ENCODE measurements at places on chromosomes 6 and 20. TPM values are rescaled to one million over a fixed set of nuclear protein-coding genes. Genes with fewer than 3 reads are reported as not detected.

KLHDC3 gene
- total RNA-seq: 66.8 TPM

BACH2 gene
- total RNA-seq: 0.32 TPM

- no peak for DNase-seq
- peaks cover 13% of the 10 kb centered on the region for H3K4me1 ChIP-seq
- H3K27ac ChIP-seq: no peak overlapping the region
- H3K4me3 ChIP-seq: no peak overlapping the region
- no peaks in the 10 kb centered on the region for H3K27me3 ChIP-seq
These were observed 1.8 kb downstream of the TUBB1 start for GRCh38 chr20:59020938-59021551.

SNAP25 gene
- not detected for total RNA-seq

GRCh38 chr6:35049156-35049735 lies 91.9 kb downstream of the TCP11 start:
- DNase-seq: no peak
- H3K36me3 ChIP-seq: no peaks in the 10 kb centered on the region
- H3K4me3 ChIP-seq: no peak overlapping the region

ARMH2 gene
- total RNA-seq: not detected

DNA sequence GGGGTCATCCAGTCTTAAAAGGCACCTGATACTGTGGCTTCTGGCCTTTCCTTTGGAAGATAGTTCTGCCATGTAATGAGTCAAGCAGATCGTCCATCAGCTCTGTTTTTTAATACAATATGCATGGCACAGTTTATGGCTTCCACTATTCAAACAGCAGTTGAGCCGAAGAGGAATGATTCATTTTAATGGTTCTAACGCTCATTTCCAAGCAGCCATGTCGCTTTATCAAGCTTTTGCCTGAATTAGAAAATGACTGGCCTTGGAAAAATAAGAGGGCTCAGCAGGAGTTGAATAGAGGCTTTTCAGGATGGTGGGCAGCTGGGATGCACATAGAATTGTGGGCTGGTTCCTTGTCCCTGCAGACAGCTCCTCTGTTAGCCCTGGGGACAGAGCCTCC lies 138.1 kb downstream of the SOBP start:
- H3K36me3 ChIP-seq: no peaks in the 10 kb centered on the region
- no peaks in the 10 kb centered on the region for H3K27me3 ChIP-seq
- H3K4me1 ChIP-seq: no peaks in the 10 kb centered on the region

DNA sequence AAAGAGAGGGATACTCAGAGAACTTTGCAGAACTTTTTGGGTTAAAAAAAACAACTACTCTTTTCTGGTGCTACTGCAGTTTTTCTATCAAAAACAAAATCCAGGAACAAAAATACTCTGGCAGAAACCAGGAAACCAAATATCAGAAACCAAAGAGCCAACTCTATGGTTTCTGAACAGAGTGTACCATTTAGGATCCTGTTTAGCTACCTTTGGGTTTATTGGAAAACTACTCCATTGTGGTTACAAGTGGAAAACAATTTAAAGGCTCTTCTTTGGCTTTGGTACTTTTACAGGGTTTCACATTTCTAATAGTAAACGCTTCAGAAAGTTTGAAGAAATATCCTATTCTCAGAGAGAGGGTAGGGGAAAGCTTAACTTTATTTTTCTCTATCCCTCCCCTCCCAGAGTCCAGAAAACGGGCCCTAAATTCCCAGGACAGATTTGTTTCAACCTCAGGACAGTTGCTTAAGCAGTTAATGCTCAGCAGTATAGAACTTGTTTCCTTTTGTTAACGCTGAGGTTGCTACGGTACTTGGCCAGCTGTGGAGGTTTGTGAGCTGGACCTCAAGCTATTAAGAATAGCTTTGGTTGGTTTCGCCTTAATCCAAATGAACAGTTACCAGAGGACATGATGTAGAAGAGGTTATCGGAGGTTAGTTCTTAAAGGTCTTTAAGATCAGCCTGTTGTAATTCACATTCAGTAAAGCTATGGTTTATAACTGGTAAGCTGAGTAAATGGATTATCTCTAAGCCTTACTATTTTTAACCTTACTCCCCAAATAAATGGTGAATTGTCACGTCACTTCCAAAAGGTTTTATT lies 47.9 kb downstream of the FOXO3 start:
- H3K27me3 ChIP-seq: no peaks in the 10 kb centered on the region
- H3K4me3 ChIP-seq: no peak overlapping the region
- no peaks in the 10 kb centered on the region for H3K36me3 ChIP-seq
- H3K4me1 ChIP-seq: peaks cover 10% of the 10 kb centered on the region
- no peak for DNase-seq

DUSP15 gene
- 8.2 TPM for total RNA-seq

VSX1 gene
- not detected for total RNA-seq

- no peak overlapping the region for H3K4me3 ChIP-seq
- no peaks in the 10 kb centered on the region for H3K27me3 ChIP-seq
- no peak overlapping the region for H3K27ac ChIP-seq
- H3K4me1 ChIP-seq: no peaks in the 10 kb centered on the region
- no peak for DNase-seq
These were observed 224.3 kb downstream of the TTLL2 start for GRCh38 chr6:167549213-167549612.

- H3K4me3 ChIP-seq: no peak overlapping the region
- no peaks in the 10 kb centered on the region for H3K36me3 ChIP-seq
- no peaks in the 10 kb centered on the region for H3K27me3 ChIP-seq
- peaks cover 39% of the 10 kb centered on the region for H3K4me1 ChIP-seq
- DNase-seq: no peak
These were observed 61.4 kb upstream of the NT5E start for GRCh38 chr6:85388531-85388930.

SLC17A2 gene
- total RNA-seq: not detected

GRCh38 chr20:42494290-42494689 lies 695.4 kb downstream of the PTPRT start:
- H3K27me3 ChIP-seq: no peaks in the 10 kb centered on the region
- no peaks in the 10 kb centered on the region for H3K4me1 ChIP-seq
- no peak overlapping the region for H3K4me3 ChIP-seq
- H3K36me3 ChIP-seq: no peaks in the 10 kb centered on the region
- no peak overlapping the region for H3K27ac ChIP-seq

Measured in Caco-2 (cell line).